ENCODE measurements at places on chromosomes 5 and 9.

DNA sequence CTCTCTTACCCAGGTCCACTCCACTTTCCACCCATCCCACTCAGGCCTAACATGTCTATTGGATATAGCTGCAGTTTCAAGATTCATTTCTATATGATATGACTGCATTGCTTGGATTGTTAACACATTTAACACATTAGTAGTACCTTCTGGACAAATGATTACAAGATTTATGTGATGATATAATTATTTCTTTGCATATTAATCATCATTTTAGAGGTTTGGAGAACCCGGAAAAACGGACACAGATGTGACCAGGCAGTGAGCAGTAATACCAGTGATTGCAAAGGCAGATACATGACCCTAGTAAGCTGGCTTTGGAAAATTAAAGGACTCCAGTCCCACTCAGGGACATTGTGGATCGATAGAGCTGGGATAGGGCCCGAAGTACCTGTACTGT lies 103.8 kb downstream of the PRR16 start:
- DNase-seq: peak; percentile 54

- no peak for DNase-seq
These were observed 36.7 kb downstream of the ANKH start for GRCh38 chr5:14834584-14835550.

GRCh38 chr5:147223948-147224791 lies 10.7 kb upstream of the STK32A start:
- DNase-seq: peak; percentile 61

GRCh38 chr9:101371813-101372212 lies 13.0 kb downstream of the BAAT start:
- DNase-seq: no peak

- no peak for DNase-seq
These were observed 8.1 kb downstream of the MTMR12 start for GRCh38 chr5:32304622-32305021.

DNA sequence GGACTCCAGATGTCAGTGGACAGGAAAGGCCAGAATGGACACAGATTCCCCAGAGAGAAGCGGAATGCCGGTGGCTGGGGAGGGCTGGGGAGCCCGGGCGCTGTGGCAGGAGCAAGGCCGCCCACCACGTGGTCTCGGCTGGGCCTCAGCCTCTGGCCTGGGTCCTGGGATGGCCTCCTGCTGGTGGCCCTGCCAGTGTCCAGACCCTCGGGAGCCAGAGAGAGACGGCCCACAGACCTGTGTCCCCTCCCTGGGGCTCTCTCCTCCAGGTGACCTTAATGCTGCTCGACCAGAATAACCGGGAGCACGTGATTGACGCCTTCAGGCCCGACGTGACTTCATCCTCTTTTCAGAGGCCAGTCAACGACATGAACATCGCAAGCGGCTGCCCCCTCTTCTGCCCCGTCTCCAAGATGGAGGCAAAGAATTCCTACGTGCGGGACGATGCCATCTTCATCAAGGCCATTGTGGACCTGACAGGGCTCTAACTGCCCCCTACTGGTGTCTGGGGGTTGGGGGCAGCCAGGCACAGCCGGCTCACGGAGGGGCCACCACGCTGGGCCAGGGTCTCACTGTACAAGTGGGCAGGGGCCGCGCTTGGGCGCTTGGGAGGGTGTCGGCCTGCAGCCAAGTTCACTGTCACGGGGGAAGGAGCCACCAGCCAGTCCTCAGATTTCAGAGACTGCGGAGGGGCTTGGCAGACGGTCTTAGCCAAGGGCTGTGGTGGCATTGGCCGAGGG lies 19.0 kb downstream of the FBXW5 start:
- no peak for DNase-seq

GRCh38 chr9:118222375-118222774 lies 518.2 kb downstream of the TLR4 start:
- DNase-seq: no peak

GRCh38 chr5:76380346-76381066 lies 22.6 kb upstream of the IQGAP2 start:
- DNase-seq: no peak

GRCh38 chr5:172596638-172597231 lies 44.3 kb upstream of the NEURL1B start:
- no peak for DNase-seq

DNA sequence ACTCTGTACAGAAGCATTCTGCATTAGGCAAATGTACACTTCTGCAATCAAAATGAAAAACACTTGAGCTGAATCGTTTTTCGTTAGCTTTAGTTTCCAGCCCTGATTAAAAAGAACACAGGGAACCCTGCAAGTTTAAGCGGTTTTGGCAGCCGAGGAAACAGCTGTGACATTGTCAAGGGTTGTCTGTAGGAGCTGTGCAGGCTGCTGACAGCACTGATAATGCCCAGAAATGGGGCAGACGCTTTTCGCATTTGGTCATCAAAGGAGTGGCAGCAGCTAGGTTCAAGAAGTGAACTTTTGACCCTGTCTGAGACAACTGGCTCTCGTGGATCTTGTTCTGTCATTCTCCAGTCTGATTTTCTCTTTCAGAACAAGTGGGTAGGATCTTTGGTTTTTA lies 165.6 kb upstream of the CCDC152 start:
- peak; percentile 45 for DNase-seq

GRCh38 chr9:75198436-75198835 lies 110.1 kb downstream of the OSTF1 start:
- DNase-seq: no peak

DNA sequence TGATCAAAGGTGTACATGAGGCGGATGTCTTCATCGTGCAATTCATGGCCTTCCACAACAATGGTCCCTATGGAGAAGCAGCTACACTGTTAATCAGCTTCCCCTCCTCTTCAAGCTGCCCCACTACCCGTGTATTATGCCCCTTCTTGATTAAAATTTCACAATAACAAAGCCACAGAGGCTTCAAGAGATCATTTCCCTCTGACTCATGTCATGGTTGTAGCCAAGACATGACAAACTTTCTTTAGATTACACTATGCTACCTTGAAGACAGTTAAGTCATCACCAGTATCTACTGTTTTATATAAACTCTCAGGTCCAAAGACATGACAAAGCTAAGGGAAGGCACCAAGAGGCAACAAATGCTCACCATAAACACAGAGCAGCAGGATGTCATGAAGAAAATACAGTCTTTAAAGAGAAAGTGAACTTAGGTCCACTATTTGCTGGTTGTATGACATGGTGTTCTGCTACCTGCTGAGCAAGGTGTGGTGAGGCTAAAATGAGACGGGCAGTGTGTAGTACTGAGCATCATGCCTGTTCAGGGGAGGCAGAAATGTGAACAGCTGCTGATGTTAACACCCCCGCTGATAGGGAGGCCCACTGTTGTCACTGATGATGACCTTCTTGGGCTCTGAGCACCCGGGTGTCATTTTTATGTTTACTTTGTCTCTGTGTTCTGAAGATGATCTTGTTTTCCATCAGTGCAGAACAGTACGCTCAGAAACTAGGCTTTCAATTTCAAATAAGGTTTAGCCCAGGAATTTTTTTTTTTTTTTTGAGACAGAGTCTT lies 48.3 kb downstream of the IARS1 start:
- DNase-seq: peak; percentile 93

DNA sequence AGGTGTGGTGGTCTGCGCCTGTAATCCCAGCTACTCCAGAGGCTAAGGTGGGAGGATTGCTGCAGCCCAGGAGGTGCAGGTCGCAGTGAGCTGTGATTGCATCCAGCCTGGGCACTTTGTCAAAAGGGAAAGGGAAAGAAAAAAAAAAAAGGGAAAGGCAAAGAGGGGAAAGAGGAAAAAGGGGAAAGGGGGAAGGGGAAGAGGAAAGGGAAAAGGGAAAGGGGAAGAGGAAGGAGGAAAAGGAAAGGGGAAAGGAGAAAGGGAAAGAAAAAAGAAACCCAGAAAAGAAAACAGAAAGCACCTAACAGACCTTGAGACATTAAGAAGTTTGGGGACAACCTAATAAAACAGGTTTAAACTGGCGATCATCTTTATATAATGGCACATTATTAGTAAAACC lies 40.0 kb downstream of the IDNK start:
- DNase-seq: no peak

- DNase-seq: peak; percentile 40
These were observed 80.0 kb upstream of the TRIO start for GRCh38 chr5:14063138-14063537.

DNA sequence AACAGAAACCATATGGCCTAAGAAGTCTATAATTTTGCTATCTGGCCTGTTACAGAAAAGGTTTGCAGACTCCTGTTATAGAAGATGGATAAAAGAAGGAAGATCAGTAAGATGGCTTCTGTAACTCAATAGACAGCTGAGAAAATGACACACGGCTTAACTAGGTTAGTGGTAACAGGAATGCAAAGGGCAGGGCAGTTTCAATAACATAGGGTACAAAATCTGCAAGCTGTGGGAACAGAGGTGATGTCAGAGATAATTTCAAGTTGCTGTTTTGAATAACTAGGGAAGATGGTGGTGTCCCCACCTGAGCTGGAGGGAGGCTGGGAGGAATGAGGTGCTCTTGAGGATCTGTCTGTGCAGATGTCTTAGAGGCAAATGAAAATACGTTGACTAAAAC lies 106.5 kb downstream of the GLIS3 start:
- no peak for DNase-seq

- no peak for DNase-seq
These were observed 786 bp upstream of the KIF3A start for GRCh38 chr5:132737982-132738681.

GRCh38 chr9:135990468-135991429 lies 29.6 kb upstream of the UBAC1 start:
- DNase-seq: peak; percentile 67

DNA sequence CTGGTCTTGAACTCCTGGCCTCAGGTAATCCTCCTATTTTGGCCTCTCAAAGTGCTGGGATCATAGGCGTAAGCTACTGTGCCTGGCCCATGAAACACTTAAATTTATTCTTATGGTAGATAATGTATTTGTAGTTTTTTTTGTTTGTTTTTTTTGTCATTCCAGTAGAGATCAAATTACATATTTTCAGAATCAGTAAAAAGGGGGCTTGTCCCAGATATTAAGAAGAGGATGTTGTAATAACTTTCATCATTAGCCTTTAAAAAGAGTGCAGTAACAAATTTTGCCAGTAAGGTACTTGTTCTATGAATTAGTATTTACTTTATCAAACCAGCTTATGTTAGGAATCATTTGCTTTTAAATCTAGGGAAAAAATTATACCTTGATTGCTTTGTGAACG lies 42.6 kb downstream of the GAPVD1 start:
- no peak for DNase-seq

DNA sequence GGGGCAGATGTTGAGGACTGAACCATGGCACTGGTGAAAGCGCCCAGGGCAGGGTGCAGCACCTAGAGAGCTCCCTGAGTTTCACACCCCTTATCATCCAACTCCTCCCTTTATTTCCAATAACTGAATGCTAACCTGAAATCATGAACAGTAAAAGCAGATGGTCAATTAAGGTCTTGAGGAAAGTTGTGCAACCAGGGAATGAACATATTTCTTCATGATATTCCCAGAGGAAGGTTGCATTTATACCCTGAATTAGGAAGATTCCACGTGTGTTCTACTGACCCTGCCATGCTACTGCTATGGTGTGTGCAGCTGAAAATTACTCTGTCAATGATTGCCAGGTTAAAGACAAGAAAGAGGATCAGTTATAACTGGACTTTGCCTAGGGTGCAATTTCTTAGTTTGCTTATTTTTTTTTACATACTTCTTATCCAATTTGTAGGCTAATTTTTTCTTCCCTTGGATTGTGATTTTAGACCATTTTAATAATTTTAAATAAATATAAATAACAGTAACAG lies 319.8 kb downstream of the SEMA5A start:
- DNase-seq: peak; percentile 57

- peak; percentile 31 for DNase-seq
These were observed 78.7 kb downstream of the HSPA4 start for GRCh38 chr5:133130387-133131118.

- DNase-seq: no peak
These were observed 24.8 kb downstream of the SMC2 start for GRCh38 chr9:104118916-104119315.

- DNase-seq: peak; percentile 80
These were observed 81.0 kb upstream of the SLC25A51 start for GRCh38 chr9:37984672-37985611.

Measured in fibroblast of mammary gland (primary cell).